ENCODE measurements at places on chromosomes 16 and 17.

DNA sequence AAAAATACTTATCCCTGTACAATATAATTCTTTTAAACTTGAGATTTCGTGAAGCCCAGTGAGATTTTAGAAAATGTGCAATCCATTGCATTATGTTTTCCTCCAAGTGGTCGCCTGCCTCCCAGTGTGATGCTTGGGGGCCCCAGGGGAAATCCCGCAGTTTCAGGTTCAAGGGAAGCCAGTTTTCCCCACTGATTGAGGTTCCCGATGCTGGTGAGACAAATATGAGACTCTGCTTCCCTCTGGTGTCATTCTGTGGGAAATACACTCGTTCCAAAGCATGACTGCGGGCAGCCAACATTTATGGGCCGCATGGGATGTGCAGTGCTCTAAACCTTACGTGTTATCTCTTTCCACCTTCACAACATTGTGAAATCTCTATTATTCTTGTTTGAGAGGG is 200.8 kb downstream of the PRKCB start:
- peak; percentile 43 for DNase-seq

DNA sequence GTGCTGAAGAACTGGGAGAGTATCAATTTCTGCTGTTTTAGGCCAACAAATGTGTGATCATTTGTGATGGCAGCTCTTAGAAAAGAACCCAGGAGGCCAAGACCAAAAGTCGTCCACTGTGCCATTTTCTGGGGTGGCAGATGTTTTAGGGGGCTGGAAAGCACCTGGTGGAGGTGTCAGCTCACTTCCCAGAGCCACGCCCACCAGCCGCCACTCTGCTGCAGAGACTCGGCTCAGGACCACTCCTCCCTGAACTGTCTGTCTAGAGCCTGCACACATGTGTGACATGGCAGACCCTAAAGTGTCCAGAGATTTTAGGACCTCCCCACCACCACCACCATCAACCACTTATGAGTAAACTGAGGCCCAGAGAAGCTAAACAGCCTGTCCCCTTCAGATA is 23.9 kb upstream of the RPL38 start:
- DNase-seq, result no peak

GRCh38 chr16:4496305-4496704 is 20.1 kb downstream of the HMOX2 start:
- no peak for DNase-seq

DNA sequence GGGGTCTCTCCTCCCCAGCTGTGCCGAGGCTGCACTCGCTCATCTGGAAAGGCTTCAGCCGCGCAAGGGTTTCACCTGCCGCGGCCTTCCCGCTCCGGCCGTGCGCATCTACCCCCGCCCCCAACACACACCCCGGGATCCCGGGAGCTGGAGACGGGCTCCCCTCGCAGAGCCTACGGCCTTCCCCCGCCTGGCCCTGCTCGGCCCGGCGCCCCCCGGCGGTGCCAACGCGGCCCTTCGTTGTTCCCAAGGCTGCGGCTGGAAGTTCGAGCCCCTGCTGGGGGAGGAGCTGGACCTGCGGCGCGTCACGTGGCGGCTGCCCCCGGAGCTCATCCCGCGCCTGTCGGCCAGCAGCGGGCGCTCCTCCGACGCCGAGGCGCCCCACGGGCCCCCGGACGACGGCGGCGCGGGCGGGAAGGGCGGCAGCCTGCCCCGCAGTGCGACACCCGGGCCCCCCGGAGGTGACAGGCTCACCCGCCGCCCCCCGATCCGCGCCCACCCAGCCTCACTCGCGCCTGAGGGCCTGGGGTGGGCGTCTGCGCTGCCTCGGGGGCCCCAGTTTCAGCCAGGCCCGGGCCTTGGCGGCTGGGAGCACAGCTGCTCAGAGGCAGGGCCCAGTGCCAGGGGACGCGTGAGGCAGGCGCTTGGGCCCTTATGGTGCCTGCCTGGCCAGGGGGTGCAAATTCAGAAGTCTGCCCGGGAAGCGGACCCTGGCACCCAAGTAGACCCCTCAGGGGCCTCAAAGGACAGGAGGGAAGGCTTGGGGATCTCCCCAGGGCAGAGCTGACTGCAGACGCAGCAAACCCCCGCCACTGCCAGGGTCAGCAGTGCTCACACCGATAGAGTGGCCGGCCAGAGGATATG is 11.2 kb downstream of the GALK1 start:
- peak; percentile 92 for DNase-seq

GRCh38 chr17:49483599-49484509 is 11.2 kb upstream of the NGFR start:
- DNase-seq, result no peak

- no peak for DNase-seq
Measured at GRCh38 chr16:69386596-69386995, 789 bp upstream of the TERF2 start.

- no peak for DNase-seq
Measured at GRCh38 chr16:87613961-87614360, 11.7 kb downstream of the JPH3 start.

DNA sequence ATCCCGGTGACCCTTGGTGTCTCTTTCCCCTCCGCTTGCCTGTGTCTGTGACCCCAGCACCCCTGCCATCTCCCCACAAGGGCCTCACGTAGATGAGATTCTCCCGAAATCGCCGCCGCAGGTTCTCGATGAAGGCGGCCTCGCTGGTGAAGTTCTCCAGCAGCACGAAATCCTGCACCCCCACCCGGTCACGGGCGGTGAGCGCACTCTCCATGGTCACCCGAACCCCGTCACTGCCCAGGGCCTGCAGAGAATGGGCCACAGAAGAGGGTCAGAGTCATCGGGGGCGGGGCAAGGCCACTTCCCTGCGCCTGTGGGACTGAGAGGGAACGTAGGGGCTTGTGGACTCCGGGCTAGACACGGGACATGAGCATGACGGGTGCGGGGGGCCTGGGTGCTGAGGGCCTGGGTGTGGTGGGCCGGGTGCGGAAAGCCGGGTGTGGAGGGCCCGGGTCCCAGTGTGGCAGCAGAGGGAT is 8.4 kb downstream of the MYO1C start:
- DNase-seq, result no peak

- DNase-seq, result no peak
Measured at GRCh38 chr16:78994135-78994745, 606.3 kb downstream of the MAF start.

GRCh38 chr17:4577386-4577993 is 6.8 kb upstream of the SMTNL2 start:
- no peak for DNase-seq
